ENCODE measurements at places on chromosomes 3 and 15.

DNA sequence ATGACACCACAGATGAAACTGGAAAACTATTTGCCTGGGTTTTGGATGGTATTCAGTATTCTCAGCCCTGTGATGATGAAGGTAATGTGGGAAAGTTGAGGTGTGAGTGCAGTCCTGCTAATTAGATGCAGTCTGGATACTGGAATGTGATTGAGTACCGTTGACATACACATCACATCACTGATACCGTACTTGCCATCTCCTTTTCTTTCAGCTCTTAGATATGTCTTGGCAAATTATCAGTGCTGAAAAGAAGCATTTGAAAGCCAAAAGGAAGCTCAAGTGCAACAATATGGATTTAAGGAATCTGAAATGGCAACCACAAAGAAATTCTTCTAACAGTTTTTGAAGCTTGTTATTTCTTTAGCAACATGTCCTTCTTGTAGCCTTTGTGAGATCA lies 381.4 kb upstream of the TGFBR2 start:
- no peak for DNase-seq

DNA sequence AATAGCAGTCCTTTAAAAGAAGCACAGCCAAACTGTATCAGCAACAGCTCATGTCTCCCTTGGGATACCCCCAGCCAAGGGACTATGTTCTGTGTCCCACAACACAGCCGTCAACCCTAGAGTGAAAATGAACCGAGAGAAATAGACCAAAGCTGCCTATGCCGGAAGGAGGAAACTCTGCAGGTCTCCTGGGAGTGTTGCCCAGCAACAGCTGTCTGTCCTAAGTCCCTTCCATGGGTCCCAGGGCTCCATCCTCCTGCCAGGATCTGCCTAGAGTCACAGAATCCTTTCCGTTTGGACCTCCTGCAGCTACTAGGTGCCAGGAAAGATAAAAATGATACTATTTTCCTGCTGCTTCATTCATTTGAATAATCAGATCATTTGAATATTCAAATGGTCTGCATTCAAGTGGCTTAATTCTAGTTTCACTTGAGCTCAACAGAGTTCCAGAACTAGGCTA lies 53.1 kb downstream of the TRANK1 start:
- no peak for DNase-seq

GRCh38 chr15:83858820-83859505 lies 205.0 kb downstream of the ADAMTSL3 start:
- DNase-seq = no peak

- DNase-seq = no peak
Observed at GRCh38 chr3:136989781-136990524, 32.2 kb downstream of the IL20RB start.

DNA sequence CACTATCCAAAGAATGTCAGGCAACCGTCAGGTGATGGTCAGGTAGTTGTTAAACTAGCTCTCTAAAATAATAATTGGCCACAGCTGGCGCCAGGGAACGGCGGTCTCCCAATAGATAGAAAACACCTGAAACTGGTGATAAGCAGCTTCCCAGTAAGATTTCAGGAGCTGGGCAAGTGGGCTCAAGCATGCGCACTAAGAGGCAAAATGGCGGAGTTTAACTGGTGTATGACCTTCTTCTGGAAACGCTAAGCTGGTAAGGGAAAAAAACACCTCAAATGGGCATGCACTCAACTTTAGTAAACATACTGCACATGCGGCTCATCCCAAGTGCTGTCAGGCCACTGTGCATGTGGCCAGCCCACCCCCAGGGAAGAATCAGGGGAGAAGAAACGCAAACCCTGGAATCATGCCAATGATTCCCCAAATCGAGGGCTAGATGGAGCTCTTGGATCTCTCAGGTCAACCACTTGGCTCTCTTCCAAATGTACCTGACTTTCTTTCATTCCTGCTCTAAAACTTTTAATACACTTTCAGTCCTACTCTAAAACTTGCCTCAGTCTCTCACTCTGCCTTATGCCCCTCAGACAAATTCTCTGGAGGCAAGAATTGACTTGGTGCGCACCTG lies 195.0 kb downstream of the ZNF621 start:
- DNase-seq = no peak

- DNase-seq = peak; percentile 83
Observed at GRCh38 chr15:100767001-100767825, 112.4 kb upstream of the ALDH1A3 start.

- no peak for DNase-seq
Observed at GRCh38 chr3:150469931-150470740, 62.0 kb downstream of the TSC22D2 start.

DNA sequence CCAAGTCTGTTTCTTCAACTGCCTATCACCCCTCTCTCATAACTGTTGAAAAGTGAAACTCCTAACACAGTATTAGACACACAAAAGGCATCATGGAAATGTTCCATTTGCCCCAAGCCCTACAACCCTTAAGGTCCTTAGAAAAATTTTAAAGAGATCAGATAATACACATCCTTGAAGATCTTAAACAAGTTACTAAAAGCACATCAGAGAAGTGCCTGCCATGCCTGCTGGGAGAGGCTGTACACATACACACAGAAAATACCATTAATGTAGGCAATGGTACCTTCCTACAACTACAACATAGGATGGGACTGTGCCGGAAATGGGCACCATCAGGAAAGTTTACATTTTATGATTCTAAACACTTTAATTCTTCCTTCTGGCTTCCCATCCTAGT lies 3.3 kb downstream of the ADAM10 start:
- DNase-seq = no peak

DNA sequence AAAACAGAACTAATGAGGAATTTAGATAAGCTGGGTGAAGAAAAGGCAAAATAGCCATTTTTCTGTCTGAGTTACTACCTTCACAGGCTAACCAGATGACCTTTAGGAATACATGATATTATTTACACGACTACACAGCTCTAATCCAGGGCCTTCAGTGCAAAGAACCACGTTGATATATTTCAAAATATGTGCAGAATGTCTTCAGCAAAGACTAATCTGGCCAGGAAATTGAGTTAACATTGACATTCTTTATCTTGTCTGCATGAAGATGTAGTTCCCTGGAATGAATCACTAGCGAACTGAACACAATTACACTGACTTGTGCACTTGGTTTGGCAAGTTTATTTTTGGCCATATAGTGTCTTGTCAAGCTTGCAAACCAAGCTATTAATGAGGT lies 41.5 kb downstream of the PDHB start:
- DNase-seq = no peak

GRCh38 chr3:154029926-154030325 lies 91.3 kb upstream of the ARHGEF26 start:
- DNase-seq = no peak

- DNase-seq = no peak
Observed at GRCh38 chr3:123909785-123910184, 25.7 kb upstream of the MYLK start.

DNA sequence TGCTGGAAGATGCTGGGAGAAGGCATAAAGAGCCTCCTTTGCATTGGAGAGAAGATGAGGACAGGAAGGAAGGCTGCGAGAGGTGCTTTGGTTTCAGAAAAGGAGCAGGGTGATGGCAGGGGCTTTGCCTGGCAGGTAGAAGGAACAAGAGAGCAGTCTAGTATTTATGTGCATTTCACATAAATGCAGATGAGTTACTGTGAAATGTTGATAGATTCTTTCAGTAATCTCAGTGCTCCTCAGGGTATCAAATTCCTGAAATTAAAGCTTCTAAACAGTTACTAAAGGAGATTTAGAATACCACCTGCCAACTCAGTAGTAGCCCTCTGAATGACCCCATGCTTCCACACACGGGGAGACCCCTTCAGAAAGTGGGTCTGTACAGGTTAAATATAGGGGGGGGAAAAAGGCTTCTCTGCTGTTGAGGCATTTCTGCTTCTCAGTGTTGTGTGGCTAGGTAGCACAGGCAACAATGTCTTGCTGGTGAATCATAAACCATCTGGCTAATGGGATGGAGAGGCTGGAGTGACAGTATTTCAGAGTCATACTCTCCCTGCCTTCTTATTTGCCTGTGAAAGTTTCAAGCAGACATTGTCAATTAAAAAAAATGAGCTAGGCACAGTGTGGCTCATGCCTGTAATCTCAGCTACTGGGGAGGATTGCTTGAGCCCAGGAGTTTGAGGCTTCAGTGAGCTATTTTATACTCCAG lies 14.3 kb upstream of the FBXL22 start:
- no peak for DNase-seq

DNA sequence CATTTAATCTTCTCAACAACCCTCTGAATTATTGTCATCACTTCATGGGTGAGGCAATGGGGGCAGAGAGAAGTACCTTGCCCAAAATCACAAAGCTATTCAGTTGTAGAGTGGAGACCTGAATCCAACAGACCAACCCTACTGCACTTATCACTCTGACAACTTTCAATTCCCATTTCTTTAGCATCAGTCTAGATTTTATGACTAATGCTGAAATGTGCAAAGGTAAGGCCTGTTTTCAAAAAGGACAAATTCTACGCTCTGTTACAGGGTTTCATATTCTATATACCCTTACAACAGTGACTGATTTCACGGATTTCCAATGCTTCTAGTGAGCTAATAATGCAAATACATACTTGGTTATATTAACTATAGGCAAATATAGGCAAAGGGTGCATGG lies 286.0 kb downstream of the ADAMTS17 start:
- no peak for DNase-seq

DNA sequence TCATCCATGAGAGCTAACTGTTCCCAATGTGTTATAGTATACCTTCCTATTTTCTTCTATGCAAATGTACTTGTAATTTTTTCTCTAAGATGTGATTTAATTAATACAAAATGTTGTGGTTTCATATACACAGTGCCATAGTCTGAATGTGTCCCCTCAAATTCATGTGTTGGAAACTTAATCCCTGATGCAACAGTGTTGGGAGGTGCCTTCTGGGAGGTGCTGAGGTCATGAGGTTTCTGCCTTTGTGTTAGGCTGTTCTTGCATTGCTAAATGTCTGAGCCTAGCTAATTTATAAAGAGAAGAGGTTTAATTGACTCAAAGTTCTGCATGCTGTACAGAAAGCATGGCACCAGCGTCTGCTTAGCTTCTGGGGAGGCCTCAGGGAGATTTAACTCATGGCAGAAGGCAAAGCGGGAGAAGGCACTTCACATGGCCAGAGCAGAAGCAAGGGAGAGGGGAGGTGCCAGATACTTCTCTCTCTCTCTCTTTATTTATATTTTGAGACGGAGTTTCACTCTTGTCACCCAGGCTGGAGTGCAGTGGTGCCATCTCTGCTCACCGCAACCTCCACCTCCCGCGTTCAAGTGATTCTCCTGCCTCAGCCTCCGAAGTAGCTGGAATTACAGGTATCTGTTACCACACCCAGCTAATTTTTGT lies 34.7 kb upstream of the BNIP2 start:
- no peak for DNase-seq

DNA sequence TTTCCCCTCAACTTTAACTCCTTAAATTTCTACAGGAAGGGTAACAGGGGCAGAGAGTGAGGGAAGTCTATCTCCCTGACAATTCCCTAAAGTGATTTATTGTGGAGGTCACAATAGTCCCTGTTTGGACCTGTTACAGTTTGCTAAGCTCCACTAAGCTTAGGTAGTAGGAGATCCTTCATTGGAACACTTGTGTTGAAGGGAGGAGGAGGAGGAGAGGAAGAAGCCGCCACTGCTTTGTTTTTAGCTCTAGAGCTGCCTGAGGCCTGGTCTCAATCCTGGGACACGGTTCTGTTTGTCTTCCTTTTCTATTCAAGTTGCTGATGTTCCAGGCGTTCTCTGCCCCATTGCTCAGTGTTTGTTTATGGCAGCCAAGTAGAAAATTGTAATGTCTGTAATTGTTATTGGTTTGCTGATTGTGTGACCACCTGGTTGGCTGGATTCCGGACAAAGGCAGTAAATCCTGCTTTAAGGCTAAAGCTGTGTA lies 48.4 kb downstream of the HES1 start:
- DNase-seq = no peak

- DNase-seq = no peak
Observed at GRCh38 chr3:194572944-194573491, 60.2 kb downstream of the TMEM44 start.

GRCh38 chr3:15325228-15325627 lies 7.2 kb downstream of the SH3BP5 start:
- no peak for DNase-seq

DNA sequence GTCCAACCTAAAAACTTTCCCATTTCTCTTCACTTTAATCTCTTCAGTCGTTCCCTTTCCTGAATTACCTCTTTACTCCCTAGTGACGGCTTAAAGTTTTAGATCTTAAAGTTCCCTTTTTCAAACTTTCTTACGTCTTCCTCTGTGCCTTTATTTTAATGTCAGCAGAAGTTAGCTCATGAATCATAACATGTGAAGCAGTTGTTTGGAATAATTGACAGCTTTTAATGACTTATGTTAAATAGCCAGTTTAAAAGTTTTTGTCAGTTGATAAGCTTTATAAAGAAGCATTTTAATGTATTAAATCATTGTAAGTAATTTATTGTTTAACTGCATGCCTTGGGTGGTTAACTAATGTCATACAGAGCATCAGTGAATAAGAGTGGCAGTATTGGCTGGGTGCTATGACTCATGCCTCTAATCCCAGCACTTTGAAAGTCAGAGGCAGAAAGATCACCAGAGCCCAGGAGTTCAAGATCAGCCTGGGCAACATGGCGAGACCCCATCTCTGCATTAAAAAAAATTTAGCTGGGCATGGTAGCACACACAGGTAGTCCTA lies 33.9 kb downstream of the PIK3CA start:
- DNase-seq = no peak

DNA sequence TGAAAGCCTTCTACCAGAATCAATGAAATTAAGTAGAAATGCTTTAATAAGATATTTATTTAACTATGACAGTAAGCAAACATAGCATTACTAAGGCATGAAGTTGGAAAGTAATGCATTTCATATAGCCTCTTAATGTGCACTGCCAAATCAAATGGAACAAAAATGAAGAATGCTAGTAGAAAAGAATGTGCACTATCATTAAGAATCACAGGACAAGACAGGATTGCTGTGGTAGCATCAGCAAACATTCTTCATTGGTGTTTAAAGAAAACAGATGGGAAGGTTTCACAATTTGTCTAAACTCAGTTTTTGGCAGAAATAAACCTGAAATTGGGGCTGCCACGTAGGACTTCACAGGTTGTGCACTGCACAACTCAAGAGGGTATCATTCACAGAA lies 168.9 kb downstream of the CNTN3 start:
- no peak for DNase-seq

DNA sequence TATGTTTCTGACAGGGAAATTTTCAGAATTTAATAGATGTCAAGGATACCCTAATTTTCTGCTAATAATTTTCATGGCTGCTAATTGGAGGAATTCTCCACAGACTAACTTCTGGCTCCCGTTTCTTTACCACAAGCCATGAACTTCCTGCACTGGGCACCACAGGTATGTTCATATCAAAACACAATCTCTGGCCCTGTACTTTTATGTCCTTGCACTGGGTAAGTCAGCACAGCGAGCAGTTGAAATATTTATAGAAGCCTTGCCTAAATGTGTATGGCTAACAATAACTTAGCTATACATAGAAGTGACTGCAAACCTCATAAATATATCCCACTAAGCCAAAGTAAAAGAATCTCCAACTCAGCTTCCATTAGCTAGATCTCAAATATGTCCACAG lies 246.9 kb downstream of the ZIC1 start:
- DNase-seq = no peak

- DNase-seq = no peak
Observed at GRCh38 chr3:178275793-178276192, 260.4 kb upstream of the KCNMB2 start.

- no peak for DNase-seq
Observed at GRCh38 chr3:62586356-62586755, 213.0 kb upstream of the FEZF2 start.
